D721Med (cell line): ENCODE measurements at places on chromosomes 1 and 21.

GRCh38 chr1:208923946-208924720 lies 659.4 kb upstream of the CAMK1G start:
- DNase-seq: no peak

- DNase-seq: no peak
These were observed 126.9 kb downstream of the ESRRG start for GRCh38 chr1:216596281-216596862.

DNA sequence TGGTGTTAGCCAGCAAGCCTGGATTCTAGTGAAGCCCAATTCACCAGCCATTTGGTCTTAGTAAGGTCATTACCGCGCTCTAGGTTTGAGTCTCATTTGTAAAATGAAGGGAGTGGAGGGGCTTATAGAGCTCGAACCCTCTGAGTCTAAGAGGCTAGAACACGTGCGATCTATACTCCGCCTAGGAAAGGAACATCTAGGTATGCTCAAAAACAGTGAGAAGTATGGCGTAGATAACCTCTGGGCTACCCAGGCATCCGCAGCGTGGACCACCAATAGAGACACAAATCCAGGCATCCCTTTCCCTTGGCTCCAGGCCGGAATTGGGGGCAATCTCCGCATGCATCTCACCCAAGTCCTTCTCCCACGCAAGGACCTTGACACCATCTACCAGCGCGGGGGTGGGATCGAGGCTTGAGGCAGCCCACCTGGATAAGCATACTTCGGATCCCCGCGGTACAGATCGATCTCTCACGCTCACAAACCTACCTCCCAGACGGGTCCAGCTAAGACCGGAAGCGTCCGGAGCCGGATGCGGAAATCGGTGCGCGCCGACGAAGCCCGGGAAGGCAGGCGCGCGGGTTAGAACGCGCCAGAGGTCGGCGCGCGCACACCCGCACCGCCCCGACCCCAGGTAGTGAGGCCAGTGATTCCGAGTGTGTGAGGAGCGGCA lies at the start of gene METTL25B:
Gene METTL25B, plus strand, starts transcription at position 544 of the 673 bp plus-strand sequence. CDS start 636 bp downstream, outside the sequence.
- peak; percentile 84 for DNase-seq

GRCh38 chr1:43705982-43706597 lies 1.2 kb upstream of the ST3GAL3 start:
- DNase-seq: no peak

- DNase-seq: no peak
These were observed 288.7 kb downstream of the SPATA17 start for GRCh38 chr1:217919683-217920388.

GRCh38 chr1:43011020-43011419 lies 52.4 kb upstream of the SLC2A1 start:
- no peak for DNase-seq

GRCh38 chr1:94612525-94613204 lies 71.1 kb upstream of the F3 start:
- DNase-seq: no peak

GRCh38 chr1:207841293-207841692 lies 69.6 kb downstream of the CD34 start:
- no peak for DNase-seq

DNA sequence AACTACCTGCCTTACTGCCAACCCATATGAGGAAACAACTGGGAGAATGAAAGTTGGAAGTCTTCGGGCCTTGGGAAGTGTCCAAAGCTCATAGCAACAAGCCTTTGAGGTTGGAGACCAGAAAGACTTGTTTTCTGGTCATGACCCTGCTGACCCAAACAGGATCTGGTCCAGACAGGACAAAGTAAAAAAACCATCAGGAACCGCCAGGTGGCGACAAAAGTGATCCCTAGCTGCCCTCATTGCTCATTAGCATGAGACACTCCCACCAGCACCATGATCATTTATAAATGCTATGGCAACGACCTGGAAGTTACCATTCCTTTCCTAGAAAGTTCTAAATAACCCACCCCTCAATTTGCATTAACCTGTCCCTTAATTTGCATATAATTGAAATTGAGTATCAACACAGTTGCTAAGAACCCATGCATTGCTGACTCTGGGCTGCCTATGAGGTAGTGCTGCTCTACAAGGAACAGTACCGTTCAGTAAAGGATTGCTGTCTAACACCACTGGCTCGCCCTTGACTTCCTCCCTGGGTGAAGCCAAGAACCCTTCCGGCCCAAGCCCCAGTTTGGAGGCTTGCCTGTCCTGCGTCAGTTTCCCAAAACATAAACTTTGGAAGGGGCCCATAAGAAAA lies 89.0 kb downstream of the URB2 start:
- no peak for DNase-seq

GRCh38 chr1:58500043-58500442 lies 46.5 kb downstream of the OMA1 start:
- DNase-seq: no peak

- no peak for DNase-seq
These were observed 379 bp downstream of the PPCS start for GRCh38 chr1:42456754-42457089.

- no peak for DNase-seq
These were observed 1.2 kb upstream of the EPHA10 start for GRCh38 chr1:37765916-37766664.

GRCh38 chr1:226366290-226366689 lies 41.6 kb downstream of the PARP1 start:
- DNase-seq: no peak

DNA sequence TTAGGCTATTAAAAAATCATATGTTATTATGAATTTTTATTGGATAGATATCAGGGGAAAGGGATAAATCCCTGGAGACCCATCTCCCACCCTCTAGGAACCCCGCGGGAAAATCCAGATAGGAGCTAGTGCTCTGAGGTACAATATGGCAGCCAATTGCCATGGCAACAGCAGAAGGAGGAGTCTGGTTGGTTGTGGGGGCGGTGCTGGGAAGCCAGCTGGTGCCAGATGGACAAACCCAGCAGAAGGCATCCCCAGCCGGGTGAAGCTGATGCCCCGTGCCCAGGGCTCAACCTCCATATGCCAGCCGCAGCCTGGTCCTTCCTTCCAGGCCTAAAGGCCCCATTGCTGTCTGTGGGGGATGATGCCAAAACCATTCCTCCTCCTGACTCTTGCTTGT lies 38.3 kb downstream of the RHBG start:
- DNase-seq: no peak

GRCh38 chr21:15549671-15550070 lies 180.1 kb upstream of the USP25 start:
- no peak for DNase-seq

- DNase-seq: no peak
These were observed 394.4 kb upstream of the CHRM3 start for GRCh38 chr1:238991765-238992495.

DNA sequence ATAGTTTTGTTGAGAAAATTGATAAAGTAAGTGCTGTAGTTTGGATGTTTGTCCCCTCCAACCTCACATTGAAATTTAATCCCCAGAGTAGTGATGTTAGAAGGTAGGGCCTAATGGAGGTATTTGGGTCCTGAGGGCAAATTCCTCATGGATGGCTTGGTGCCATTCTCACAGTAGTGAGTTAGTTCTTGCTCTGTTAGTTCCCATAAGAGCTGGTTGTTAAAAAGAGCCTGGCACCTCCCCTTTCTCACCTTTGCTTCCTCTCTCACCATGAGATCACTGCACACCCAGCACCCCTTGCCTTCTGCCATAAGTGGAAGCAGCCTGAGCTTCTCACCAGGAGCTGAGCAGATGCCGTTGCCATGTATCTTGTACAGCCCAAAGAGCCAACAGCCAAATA lies 354.8 kb upstream of the NFIA start:
- DNase-seq: no peak

GRCh38 chr1:116168277-116169032 lies 57.3 kb downstream of the MAB21L3 start:
- DNase-seq: no peak

DNA sequence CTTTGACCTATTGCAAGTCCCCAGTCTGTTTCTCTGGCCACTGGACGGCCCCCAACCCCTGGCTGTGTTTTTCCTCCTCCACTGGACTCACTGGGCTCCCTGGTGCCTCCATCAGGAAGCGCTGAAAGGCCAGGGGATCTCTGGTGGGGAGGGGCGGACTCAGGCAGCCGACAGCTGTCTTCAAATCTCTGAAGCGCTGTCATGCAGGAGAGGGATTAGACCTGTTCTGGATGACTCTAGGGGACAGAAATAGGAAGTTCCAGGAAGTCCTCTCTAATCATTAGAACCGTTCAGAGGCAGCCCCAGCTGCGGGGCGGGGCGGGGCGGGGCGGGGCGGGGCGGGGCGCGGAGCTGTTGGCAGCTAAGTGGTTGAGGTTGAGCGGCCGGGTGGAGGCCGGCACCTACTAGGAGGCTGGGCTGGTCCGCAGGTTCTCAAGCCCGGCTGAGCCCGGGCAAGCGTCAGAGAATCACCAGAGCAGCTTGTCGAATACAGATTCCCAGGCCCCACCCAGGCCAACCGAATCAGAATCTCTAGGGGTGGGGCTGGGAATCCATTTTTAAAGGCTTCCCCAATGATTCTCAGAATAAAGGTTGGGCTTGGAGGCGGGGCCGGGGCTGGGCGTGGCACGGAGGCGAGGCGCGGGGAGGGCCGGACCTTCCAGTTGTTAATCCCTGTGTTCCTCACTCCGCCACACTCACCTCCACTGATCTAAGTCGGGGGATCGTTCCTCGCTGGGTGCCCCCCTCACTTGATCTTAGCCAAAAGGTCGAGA lies 11.4 kb upstream of the PHLDA3 start:
- DNase-seq: peak; percentile 90

GRCh38 chr1:15279576-15280230 lies 32.7 kb downstream of the FHAD1 start:
- DNase-seq: no peak

GRCh38 chr1:17544776-17545350 lies 5.4 kb downstream of the ARHGEF10L start:
- DNase-seq: no peak
